ENCODE measurements at places on chromosomes 2 and 18. TPM values are rescaled to one million over a fixed set of nuclear protein-coding genes. Genes with fewer than 3 reads are reported as not detected.

GRCh38 chr2:221431477-221431876 is 140.6 kb downstream of the EPHA4 start:
- no peak for DNase-seq

HSBP1L1 gene
- 13.5 TPM for total RNA-seq

- peak; percentile 3 for DNase-seq
Observed at GRCh38 chr18:11488175-11488574, 121.2 kb upstream of the SLC35G4 start.

SERPINB2 gene
- total RNA-seq: 22.9 TPM

GRCh38 chr2:218285604-218286003 is 6.7 kb downstream of the TMBIM1 start:
- peak; percentile 27 for DNase-seq

ABCB11 gene
- total RNA-seq: under 0.01 TPM

GRCh38 chr2:20667151-20667530 is 197 bp downstream of the GDF7 start:
- DNase-seq: no peak

CDH7 gene
- not detected for total RNA-seq

GATA6 gene
- 5.2 TPM for total RNA-seq

- no peak for DNase-seq
Observed at GRCh38 chr2:151711025-151711424, 23.3 kb downstream of the NEB start.

GRCh38 chr18:3281456-3282400 is 19.8 kb downstream of the MYL12B start:
- DNase-seq: peak; percentile 88

GAD1 gene
- not detected for total RNA-seq

GALNT13 gene
- total RNA-seq: 1.7 TPM

DNA sequence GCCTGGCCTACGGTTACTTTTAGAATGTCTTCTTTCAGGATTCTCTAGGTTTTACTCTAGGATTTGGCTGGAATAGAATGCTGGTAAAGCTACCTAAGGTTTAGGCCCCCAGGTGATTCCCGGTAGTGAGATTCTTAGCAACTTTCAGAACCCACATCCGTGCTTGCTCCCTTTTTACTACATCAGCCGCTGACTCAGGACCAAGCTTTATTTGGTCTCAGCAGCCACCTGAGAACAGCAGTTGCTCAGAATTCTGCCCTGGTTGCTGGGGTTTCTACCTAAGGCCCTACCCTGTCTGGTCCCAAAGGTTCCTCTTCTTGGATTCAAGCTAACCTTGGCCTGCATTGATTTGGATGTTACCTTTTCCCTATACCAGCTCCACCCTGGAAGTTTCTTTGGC is 36.1 kb upstream of the NDUFV2 start:
- no peak for DNase-seq

- no peak for DNase-seq
Observed at GRCh38 chr2:75807992-75808391, 97.3 kb upstream of the GCFC2 start.

DNA sequence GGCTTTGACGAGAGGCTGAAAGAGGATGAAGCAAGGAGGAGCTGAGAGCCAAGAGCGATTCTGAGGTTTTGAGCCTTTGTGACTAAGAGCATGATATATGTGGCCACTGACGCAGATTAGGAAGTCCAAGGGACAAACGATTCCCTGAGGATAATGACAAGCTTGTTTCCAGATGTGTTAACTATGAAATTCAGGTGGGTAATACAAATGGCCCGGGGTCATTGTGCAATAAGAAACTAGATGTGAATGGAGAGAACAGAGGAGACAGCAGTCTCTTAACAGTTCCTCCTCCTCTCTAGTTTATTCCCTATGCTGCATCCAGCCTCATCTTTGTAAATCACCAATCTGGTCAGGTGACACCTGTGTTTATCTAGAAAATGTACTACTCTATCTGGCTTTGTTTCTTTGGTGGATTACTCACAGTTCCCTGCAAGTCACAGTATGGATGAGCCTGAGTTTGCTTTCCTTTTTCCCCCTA is 84.2 kb downstream of the SOCS6 start:
- DNase-seq: peak; percentile 94

TCF23 gene
- total RNA-seq: not detected

DNA sequence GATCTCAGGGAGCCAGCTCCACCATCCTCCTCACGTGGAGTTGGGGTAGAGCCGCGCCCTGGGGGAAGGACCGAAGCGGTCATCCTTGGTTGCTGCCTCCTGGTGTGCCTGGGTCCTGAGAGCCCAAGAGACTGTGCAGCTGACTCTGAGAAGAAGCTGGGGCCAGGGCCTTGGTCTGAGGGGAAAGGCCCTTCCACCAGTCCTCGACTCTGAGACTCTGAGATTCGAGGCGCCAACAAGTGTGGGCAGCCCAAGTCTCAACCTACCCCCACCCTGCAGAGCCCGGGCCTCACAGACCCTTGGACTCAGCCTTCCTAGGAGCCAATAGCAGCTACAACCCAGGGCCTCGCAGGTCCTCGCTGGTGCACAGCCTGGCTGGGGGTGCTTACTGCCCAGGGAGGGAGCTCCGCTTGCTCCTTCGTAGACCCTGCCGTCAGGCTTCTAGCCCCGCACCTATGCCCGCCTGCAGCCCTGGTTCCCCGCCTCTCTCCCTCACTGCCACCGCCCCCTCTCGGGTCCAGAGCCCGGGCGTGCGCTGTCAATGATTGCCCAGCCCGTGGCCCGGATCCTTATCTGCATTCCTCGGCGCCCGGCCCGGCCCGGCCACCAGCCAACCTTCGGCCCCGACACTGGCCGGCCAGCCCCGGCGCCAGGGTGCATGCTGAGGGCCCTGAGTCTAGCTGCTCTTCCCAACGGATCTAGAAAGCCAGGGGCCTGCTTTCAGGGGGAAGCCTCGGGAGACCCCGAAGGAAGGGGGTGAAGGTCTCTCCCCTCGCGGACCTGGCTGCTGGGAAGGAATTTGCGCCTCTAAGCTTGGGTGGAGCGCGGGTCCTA is 2.0 kb downstream of the IHH start:
- no peak for DNase-seq

ZEB2 gene
- 40.6 TPM for total RNA-seq

GPN1 gene
- 34.5 TPM for total RNA-seq

GRCh38 chr18:77066689-77067088 is 65.9 kb downstream of the MBP start:
- no peak for DNase-seq

HOXD13 gene
- total RNA-seq: not detected

DNA sequence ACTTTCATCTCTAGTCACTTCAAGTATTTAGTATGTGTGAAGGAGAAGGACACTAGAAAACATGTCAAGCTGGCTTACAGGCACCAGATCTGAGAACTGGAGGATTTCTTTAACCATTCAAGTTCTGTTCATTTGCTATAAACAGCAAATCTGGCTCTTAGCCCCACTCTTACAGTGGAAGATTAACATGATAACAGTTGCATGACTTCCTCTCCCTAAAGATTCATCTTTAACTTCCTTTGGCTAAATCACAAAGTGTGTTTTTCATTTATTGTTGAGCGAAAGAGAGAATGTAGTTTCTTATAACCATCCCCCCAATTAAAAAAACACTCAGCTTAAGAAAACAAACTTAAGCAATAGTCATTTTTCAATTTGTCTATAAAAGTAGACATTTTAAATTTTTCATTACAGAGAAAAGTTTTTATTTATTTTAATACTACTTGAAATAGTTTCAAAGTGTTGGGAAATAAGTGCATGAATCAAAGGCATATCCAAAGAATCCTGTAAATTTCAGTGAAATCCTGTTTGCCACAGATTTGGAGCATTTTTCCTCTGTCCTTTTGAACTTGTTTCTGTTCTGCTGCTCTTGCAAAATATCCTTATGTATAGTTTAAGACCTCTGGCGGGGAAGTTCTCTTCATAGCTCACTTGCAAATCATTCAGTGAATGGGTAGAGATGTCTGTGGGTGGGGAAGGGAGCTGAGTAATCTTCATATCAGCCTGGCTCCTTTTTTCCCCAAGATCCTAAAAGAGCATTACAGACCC is 241.0 kb upstream of the RBBP8 start:
- peak; percentile 97 for DNase-seq
